ENCODE measurements at places on chromosomes 13 and 19.
A peak's percentile ranks its signal among the peaks of the same experiment; 100 is the strongest.

- no peak for DNase-seq
These were observed 23.6 kb downstream of the DPP9 start for GRCh38 chr19:4699826-4700692.

DNA sequence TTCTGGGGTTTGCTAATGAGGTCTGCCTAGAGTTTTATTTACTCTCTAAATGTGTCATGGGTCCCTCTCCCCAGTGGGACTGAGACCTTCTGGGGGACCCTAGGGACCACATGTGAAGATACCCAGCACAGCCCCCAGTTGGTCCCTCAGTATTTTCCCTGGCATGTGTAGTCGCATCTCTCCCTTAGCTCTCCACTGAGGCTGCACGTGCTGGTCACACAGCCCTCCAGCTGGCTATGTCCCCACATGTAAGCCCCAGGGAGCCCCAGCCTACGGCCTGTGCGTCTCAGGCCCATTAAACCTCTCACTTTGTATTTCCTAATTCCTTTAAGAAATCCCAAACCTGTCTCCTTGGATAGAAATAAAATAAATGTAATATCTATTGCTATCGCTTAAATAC is 189.6 kb upstream of the TSHZ3 start:
- DNase-seq, result no peak

- no peak for DNase-seq
These were observed 108.7 kb downstream of the DPF1 start for GRCh38 chr19:38115271-38115802.

DNA sequence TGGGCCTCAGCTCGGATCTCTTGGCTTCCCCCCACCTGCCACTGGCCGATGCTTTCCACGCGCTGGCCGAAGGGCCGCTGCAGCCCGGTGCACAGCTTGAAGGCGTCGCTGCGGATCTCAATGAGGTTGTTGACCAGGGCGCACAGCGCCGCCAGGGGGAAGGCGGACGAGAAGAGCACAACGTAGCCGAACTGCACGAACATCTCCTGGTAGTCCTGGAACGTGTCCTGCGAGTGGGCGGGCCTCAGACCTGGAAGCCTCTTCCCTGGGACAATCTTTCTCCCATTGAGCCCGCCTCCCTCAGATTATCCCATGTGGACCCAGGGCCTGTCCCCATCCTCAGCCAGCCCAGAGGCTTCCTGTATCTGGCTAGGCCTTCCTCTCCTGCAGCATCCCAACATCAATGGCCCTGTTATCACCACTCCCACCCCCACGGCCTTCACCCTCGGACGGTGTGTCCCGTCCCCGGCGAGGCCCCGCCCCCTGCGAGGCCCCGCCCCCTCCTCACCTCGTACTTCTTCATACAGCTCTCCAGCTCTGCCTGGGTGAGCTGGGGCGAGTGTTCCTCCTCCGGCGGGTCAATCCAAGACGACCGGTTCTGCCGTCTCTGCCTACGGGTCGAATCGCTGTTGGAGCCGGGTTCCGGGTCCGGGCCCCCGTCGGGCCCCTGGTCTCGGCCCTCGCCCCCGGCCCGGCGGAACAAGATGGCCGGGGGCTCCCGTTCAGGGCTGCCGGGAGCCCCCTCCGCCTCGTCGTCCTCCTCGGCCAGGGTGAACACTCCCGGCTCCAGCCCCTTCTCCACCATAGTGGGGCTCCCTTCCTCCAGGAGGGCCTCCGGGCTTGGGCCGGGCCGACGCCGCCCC is 6.8 kb downstream of the ANO8 start:
- DNase-seq, result peak; percentile 78

GRCh38 chr13:111572956-111573761 is 252.7 kb downstream of the TEX29 start:
- DNase-seq, result no peak

DNA sequence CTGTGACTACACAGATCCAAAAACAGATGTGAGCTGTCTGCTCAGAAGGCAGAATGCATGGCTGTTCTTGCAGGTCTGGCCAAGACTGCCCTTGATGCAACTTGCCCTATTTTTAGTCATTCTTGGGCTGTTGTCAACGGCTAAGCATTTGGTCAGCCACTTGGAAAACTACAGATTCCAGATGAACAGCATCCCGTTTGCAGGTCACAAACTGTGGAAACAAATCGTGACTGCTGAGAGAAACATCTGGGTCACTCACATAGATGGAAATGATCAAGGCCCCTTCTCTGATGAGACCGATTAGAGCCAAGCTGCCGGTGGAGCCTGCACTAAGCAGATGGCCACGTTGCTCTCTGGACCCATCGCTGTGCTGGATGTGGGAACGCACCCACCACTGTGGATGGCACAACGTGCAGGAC is 15.4 kb upstream of the METTL21C start:
- no peak for DNase-seq

GRCh38 chr13:60990032-60990733 is 425.5 kb downstream of the PCDH20 start:
- peak; percentile 81 for DNase-seq

DNA sequence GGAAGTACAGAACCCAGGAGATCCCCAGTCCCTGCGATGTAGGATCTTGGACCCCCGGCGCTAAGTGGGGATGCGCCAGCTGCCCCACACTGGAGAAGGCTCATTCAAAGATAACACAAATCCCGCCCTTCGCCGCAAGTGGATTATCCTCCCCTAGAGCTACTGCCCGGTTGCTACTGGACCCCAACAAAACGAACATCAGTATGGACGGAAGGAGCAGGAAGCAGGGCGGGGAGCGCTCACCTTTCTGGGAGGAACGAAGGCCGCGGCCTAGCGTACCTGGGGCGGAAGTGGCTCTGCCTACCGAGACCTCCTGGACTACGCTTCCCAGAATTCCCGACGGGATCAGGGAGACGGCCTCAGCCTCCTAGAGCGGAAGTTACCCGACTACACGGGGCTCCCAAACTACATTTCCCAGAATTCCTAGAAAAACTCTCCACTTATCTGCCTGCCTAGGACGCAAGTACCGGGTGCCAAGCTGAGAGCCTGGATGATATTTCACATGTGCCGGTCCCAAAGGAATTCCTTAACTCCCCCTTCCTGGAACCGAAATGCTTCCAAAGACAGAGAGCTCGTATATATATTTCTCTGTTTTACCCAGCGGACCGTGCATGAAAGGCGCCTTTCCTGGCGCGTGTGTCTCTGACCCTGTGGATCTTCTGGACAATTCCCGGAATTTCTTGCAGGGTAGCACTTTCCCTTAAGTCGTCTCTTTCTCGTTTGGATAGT is at the start of gene ZNF112:
Gene ZNF112 (minus strand): TSS at position 298 of the 729 bp plus-strand sequence. CDS start 16,141 bp downstream, outside the sequence.
- DNase-seq, result no peak

- DNase-seq, result no peak
These were observed 14.5 kb upstream of the SPC24 start for GRCh38 chr19:11169896-11170678.

DNA sequence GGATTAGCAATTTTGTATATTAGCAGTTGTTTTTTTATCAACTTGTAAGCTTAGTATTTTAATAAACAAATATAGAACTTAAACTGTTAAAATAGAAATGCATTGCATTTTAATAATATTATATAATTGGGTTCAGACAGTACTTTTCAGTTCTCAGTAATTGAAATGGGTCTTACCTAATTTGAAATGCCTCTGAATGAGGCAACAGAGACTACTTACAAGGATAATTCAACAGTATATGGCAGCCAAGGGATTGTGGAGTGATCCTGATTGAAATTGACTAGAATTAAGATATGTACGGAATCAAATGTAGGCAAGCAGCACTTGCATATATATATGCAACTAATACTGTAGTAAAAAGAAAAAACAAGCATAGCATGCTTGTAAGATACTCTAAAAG is 1503.9 kb upstream of the MIR17HG start:
- DNase-seq, result no peak

GRCh38 chr13:25588336-25589060 is 216.7 kb downstream of the ATP8A2 start:
- no peak for DNase-seq

DNA sequence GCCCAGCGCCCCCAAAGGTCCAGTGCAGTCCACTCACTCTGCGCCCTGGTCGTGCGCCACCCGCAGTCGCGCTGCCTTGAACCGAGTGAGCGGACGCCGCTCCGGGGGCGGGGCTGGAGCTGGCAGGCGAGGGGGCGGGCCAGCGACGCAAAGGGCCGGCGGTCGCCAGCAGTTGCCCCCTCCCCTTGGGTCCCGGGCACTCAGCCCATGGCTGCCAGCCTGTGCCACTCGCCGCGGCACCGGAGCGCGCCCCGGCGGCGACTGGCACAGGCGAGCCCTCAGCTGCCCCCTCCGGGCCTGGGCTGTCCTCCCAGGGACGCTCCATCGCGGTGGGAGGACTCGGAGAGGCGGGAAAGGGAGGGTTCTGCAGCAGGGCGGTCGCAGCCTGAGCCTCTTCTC is at the start of gene S1PR5:
Gene S1PR5 (minus strand): TSS at position 87 of the 399 bp plus-strand sequence. CDS start 2,436 bp downstream, outside the sequence.
- peak; percentile 22 for DNase-seq

DNA sequence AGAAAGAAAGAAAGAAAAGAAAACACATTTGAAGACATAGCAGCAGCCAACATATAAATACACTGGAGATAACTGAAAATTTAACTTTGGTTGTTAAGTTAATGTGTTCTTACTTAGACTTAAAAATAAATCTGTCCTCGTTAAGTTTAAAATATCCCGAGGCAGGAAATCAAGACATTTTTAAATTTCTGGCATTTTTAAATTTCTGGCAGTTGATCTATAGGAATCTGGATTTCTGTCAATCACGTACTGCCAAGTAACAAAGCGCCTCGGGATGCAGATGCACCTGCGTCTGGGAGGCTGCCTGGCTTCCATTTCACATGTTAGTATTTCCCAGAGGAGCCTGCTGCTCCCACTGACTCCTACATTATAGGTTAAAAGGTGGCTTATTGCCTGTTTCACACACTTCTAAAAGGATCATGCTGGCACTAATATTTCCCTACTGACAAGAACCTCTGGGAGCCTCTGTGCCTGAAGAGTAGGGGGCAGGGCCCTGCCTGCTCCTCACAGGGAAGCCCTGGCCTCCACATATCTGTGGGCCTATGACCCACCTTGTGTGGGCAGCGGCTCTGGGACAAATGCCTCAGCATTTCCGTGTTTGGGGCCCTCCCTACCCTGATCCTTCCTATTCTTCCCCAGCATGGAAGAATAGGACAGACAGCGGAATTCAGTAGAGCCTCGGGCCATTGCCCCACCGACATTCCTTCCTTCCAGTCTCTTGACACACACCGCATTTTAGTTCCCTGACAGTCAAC is 62.8 kb upstream of the ATP12A start:
- DNase-seq, result no peak

DNA sequence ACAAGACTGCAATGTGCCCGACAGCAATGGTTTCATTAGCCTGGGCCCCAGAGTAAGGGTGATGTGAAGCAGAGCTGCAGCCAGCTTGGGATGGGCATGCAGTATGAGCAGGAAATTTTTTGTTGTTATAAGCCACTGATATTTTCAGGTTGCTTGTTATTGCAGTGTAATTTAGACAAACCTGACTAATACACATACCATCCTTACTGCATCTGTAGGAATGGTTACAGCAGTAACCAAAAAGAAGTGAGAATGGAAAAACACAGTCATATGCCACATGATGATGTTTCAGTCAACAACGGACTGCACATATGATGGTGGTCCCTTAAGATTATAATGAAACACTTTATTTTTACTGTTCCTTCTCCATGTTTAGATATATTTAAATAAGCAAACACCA is 8.6 kb upstream of the POMP start:
- no peak for DNase-seq

DNA sequence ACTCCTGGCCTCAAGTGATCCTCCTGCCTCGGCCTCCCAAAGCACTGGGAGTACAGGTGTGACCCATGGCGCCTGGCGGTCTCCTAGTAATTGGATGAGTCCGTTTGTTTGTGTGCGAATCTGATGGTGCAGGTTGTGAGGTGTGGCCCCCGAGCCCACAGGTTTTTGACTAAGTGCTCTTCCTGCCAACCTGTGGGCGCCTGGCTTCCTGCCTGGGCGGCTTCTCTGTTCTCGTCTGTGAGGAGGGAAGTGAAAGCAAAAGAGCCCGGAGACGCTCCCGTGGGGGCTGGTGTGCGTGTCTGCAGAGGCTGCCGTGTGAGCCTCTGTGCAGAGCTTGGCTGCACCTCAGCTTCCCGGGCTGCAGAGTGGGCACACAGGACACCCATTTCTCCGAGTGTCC is 10.0 kb downstream of the ARHGAP45 start:
- DNase-seq, result peak; percentile 99

GRCh38 chr13:109874484-109875454 is 88.4 kb upstream of the IRS2 start:
- DNase-seq, result no peak

DNA sequence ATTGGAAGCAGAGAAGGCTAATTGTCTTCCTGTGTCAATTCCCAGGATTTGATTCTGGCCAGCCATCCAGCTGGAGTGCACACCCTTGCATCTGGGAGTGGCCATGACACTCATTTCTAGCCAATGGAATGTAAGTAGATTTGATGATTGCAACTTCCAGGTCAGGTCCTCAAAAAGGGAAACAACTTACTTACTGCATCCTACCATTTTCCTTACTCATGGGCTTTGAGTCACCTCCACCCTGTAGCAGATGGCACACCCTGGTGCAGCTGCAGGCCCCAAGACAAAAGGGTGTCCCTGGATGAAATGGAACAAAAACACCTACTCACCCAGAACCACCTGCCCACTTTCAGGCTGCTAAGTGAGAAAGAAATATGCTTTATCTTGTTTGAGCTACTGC is 27.3 kb upstream of the MPHOSPH8 start:
- DNase-seq, result no peak

- no peak for DNase-seq
These were observed 1.6 kb downstream of the METTL21C start for GRCh38 chr13:102693250-102693649.

DNA sequence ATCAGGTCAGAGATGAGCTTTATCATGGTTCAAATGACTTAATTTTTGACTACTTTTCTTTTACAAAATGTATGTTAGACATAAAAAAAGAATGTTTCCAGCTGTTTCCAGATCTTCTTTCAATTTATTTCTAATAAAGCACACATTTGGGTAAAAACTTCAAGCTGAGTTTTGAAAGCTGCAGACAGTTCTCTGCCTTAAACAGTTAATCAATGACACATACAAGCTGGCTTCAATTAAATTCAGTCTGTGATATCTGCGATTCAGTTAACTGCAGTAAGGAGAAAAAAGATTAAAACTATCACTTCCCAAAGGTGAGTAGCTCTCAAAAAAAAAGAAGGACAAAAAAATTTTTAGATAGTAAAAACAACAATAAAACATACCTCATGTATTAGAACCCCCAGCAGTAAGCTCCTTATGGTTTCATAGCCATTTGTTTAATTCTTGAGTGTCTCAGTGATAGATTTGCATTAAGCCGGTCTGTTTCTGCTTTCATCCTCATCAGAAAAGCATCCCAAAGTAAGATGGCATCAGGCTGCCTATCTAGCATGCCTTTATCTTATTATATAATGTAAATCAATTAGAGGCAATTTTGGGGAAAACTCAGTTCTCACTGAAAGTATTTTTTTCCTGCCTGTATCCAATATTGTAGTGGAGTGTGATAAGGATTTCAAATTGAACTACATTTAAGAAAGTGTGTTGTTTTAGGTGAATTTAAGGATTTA is 81.8 kb upstream of the STARD13 start:
- DNase-seq, result no peak

DNA sequence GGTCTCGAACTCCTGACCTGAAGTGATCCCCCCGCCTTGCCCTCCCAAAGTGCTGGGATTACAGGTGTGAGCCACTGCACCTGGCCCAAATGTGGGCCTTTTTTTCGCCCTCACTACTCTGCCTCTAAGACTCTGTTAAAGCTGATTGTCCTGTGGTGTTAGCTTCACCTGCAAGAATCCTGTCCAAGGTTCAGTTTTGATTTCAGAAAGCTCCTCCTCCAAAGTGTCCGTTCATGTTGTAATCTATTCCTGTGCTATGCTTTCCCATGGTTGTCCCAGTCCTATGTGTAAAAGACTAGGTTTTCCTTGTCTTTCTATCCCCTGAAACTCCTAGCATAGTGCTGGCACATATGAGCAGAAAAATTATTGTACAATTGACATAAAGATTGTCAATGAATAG is 440.9 kb downstream of the KLF5 start:
- no peak for DNase-seq

GRCh38 chr13:99980824-99981734 is 505 bp upstream of the ZIC2 start:
- no peak for DNase-seq

Measured in Karpas-422 (cell line).